ENCODE measurements at places on chromosomes 7 and 10.

- no peak for DNase-seq
These were observed 37.1 kb upstream of the GNAT3 start for GRCh38 chr7:80548840-80549530.

DNA sequence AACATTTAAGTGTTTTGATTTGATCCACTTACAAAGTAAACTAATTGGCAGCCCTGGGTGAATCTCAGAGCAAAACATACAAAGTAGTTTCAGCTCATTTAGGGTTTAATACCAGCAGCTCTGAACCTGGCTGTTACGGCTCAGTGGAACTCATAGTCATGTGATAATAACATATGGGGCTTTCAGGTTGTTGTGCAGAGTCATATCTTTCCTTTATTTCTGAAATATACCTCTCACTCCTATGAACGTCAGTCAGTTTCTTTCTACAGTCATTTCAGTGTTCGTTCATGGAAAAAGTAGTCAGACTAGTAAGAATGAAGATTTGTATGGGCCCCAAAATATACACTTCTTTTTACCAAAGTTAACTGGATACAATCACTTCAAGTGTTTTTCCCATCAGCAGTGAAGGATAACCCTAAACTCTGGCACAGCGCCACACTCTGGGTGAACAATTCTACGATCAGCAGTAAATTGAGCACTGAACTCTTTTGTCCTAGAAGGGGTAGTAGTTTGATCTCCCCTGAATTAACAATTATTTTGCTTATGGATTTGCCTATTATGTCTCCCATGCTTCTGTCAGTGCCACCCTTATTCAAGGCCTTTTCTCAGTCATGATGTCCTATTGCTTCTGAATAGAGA is 218.6 kb downstream of the THSD7A start:
- no peak for DNase-seq

- DNase-seq: no peak
These were observed 38.3 kb upstream of the PRKAR1B start for GRCh38 chr7:765383-765782.

- DNase-seq: no peak
These were observed 2.3 kb downstream of the MINPP1 start for GRCh38 chr10:87506956-87507355.

- no peak for DNase-seq
These were observed 239.2 kb downstream of the RNLS start for GRCh38 chr10:88343761-88344484.

GRCh38 chr10:88253622-88254021 is 329.5 kb downstream of the RNLS start:
- DNase-seq: no peak

GRCh38 chr7:34109936-34110780 is 204.8 kb downstream of the BMPER start:
- DNase-seq: no peak

DNA sequence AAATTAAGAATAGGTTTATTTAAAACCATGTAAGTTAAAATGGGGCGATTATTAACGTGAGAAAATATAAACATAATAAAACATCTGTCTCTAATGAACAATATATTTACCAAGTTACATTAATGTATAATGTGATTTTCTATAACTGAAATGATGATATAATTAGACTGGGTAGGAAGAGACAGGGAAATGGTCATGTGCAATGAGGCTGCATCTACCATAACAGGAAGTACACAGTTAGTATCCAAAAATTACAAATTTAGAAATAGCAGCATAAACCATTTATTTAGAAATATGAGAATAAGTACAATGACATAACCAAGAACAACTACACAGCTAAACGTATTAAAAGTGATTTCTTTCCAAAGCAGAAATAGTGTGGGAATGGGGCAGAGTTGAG is 25.8 kb upstream of the BET1 start:
- DNase-seq: no peak

- DNase-seq: no peak
These were observed 225.3 kb downstream of the KIF20B start for GRCh38 chr10:89926736-89927135.

DNA sequence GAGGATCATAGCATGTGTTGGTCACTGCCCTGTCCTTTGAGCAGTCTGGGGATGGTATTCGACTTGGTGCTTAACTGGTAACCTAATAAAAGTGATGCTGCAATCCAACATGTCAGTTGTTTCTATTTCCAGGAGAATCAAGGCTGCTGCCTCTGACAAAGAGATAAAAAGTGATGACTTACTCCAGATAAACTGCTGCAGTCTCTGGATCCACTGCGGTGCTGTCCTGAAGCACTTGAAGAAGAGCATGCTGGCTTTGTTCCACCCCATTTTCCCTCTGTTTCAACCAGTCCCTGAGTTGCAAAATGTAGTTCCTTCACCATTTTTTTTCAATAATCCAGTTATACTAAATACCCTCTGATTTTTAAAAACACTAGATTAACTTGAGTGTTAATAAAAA is 403.5 kb upstream of the ANKRD30A start:
- DNase-seq: no peak

Data from kidney epithelial cell (primary cell).